ENCODE measurements at places on chromosomes 11 and 22. TPM values are rescaled to one million over a fixed set of nuclear protein-coding genes. Genes with fewer than 3 reads are reported as not detected.

Gene TPBGL
- not detected for polyA plus RNA-seq

Gene VSTM5
- polyA plus RNA-seq, result not detected

Gene CRYBA4
- polyA plus RNA-seq, result not detected

Gene SPON1
- polyA plus RNA-seq, result 7.0 TPM

Gene OR52B6
- polyA plus RNA-seq, result not detected

Gene SYTL2
- 57.4 TPM for polyA plus RNA-seq

GRCh38 chr11:32050264-32050663 lies 40.6 kb upstream of the RCN1 start:
- DNase-seq, result no peak

- no peak for DNase-seq
Measured at GRCh38 chr22:38440747-38441350, 14.2 kb downstream of the KCNJ4 start.

DNA sequence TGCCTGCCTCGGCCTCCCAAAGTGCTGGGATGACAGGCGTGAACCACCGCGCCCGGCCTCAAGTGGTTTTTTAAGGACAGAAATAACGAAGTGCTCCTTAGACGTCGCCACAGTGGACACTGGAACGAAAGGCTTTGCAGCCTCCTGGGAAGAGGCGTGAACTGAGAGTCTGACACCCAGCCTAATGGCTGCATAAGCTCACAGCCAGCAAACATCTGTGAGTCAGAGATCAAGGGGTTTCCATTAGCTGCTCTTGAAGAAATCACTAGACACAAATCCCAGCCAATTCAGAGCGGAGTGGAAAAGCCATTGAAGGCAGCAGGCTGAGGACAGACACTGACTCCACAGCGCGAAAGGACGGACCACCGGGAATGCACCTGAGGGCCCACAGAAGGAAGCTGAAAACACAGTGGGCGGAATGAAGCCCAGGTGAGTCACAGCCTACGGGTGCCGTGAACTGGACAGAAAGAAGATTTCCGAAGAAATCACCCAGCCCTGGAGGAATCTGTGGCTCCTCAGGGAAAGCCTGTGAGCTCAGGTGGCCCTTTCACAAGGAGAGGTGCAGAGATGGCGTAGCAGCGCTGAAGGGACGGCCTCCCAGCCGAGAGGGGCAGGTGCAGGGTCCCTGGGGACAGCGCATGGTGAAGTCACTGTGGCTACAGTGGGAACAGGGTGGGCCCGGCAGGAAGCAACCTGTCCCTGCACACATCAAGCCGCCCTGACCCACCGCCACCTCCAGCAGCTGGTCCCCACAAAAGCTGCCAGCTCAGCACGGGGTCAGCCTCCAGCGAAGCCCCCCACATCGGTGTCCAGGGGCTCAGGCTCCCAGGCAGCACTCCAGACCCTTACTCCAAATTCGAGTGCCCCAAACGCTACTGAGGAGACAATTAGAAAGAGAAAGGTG lies 11.6 kb downstream of the LMNTD2 start:
- no peak for DNase-seq

- no peak for DNase-seq
Measured at GRCh38 chr22:39800790-39801520, 92.6 kb downstream of the ENTHD1 start.

DNA sequence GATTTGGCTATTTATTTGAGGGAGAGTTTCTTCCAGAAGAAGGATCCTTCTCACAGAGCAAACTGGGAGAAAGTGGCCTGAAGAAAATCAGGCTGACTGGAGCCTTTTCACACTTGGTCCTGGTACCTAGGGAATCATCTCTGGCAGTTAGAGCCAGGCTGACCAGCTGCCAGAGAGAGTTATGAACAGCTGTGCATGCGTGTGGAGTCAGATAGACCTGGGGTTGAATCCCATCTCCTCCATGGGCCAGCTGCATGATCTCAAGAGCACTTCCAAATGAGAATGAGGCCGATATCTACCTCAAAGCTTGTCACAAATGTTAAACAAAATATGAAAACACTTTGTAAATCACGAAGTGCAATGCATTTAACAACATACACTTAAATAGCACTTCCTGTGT lies 390.0 kb downstream of the TENM4 start:
- DNase-seq, result no peak

GRCh38 chr11:110431051-110431672 lies 1.4 kb downstream of the FDX1 start:
- no peak for DNase-seq

DNA sequence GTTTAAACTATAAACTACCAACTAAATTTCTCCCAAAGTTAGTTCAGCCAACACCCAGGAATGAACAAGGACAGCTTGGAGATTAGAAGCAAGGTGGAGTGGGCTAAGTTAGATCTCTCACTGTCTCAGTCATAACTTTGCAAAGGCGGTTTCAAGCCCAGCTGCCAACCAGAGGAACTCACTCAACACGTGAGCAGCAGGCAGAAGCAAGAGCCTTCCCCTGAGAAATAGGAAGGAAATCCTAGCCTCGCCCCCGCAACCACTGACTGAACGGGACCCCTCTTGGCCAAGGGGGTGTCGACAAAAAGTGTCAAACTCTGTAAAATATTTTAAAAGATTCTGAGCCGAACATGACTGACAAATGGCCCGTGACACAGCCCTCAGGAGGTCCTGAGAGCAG lies 4.4 kb upstream of the KRTAP5-9 start:
- DNase-seq, result no peak

DNA sequence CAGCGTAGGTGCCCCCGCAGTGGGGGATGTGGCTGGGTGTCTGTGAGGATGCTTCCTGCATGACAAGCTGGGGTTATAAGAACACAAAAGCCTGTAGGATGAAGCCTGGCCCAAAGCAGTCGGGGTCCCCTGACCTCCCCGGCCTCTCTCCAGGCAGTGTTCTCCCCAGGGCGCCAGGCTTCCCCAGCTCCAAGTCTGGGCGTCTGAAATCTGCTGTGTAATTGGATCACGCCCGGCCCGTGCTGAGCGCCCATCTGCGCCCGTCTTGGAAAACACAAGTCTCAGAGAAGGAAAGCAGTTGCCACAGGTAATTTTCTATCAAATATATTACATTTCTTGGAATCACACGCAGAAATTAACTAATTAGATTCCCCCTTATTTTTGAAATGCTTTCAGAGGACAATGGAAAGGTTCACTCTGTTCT lies 233.3 kb downstream of the CTTN start:
- DNase-seq, result no peak

DNA sequence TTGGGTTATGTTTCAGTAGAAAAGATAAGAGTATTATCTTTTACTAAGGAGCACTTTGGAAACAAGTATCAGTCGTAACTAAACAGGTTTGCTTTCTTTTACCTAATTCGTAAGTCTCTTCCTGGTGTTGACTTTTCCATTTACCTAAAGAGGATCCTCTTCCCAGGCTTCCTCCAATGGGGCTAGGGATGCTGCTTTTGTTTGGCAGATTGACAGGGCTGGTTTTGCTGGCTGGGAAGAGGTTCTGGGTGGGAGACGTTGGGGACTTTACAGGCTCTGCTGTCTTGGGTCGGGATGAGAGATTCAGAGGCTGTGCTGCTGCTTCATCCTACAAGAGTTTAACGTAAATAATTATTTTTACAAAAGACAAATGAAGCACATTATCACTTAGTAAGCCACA lies 306.7 kb downstream of the SOX6 start:
- DNase-seq, result no peak

Data from aorta (tissue), 5 donors.